Stimulated activated CD8-positive, alpha-beta memory T cell treated with anti-CD3 and anti-CD28 coated beads, Interleukin-15, amount 100 ng/mL, for 48 hours (primary cell): ENCODE measurements at places on chromosomes 11 and 22.

DNA sequence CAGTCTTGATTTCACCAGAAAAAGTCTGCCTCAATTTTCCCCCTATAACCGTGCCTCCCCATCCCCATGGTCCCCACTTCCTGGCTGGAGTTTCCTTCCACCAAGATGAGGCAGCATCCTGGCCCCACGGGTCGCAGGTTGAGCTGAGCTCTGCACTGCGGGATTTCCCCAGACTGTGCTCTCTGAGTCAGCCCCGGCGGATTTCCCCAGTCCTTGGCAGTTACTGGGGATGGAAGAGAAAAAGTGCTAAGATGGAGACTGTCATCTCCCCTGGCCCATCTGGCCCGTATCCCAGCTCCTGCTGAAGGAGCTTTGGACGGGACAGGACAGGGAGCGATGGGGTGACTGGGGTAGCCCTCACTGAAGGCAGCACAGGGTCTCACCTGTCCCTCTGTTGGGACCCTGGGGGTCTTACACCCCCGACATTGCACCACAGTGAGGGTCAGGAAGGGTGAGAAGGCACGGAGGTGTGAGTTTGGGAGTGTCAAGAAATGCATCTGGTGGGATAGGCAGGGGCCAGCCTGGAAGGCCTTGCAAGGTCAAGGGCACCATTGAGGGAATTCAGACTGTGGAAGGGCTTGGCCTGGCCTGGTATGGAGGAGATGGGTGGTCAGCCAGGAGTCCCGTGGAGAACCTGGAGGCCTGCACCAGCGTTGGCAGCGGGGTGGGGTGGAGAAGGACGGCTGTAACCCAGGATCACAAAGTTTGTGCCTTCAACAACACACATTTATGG lies 36.5 kb downstream of the NADSYN1 start:
- DNase-seq = peak; percentile 47

DNA sequence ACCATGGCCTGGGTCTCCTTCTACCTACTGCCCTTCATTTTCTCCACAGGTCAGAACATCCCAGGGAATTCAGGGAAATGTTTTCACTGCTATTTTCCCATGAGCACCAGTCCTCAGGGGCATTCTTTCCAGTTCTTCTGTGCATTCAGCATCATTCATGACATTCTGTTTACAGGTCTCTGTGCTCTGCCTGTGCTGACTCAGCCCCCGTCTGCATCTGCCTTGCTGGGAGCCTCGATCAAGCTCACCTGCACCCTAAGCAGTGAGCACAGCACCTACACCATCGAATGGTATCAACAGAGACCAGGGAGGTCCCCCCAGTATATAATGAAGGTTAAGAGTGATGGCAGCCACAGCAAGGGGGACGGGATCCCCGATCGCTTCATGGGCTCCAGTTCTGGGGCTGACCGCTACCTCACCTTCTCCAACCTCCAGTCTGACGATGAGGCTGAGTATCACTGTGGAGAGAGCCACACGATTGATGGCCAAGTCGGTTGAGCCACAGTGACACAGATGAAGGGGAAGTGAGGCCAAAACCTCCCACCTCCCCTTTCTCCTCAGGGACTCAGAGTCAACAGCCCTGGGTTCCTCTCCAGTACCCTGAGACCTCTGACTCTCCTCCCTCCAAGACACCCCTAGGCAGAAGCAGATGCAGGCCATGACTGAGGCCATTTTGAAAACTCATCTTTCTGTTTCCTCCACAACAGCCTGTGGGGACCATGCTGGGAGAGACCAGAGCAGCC lies 15.9 kb upstream of the IGLL5 start:
- DNase-seq = no peak

GRCh38 chr22:49100773-49101172 lies 726.9 kb downstream of the BRD1 start:
- DNase-seq = no peak

- DNase-seq = no peak
Observed at GRCh38 chr11:67057205-67057672, 592 bp downstream of the RHOD start.

GRCh38 chr11:86914865-86915519 lies 40.2 kb downstream of the FZD4 start:
- DNase-seq = no peak

- no peak for DNase-seq
Observed at GRCh38 chr11:278001-278951, at the start of gene NLRP6. TSS of gene NLRP6 (plus strand) at chr11:278407. CDS start at chr11:278570, 163 bp downstream.
